CD8-positive, alpha-beta memory T cell (primary cell): ENCODE measurements at places on chromosomes 1 and 21. TPM values are rescaled to one million over a fixed set of nuclear protein-coding genes. Genes with fewer than 3 reads are reported as not detected.

- DNase-seq, result no peak
- no peaks in the 10 kb centered on the region for H3K4me1 ChIP-seq
- no peaks in the 10 kb centered on the region for H3K36me3 ChIP-seq
- H3K27me3 ChIP-seq, result no peaks in the 10 kb centered on the region
Observed at GRCh38 chr1:97013941-97014340, 292.4 kb downstream of the PTBP2 start.

DNA sequence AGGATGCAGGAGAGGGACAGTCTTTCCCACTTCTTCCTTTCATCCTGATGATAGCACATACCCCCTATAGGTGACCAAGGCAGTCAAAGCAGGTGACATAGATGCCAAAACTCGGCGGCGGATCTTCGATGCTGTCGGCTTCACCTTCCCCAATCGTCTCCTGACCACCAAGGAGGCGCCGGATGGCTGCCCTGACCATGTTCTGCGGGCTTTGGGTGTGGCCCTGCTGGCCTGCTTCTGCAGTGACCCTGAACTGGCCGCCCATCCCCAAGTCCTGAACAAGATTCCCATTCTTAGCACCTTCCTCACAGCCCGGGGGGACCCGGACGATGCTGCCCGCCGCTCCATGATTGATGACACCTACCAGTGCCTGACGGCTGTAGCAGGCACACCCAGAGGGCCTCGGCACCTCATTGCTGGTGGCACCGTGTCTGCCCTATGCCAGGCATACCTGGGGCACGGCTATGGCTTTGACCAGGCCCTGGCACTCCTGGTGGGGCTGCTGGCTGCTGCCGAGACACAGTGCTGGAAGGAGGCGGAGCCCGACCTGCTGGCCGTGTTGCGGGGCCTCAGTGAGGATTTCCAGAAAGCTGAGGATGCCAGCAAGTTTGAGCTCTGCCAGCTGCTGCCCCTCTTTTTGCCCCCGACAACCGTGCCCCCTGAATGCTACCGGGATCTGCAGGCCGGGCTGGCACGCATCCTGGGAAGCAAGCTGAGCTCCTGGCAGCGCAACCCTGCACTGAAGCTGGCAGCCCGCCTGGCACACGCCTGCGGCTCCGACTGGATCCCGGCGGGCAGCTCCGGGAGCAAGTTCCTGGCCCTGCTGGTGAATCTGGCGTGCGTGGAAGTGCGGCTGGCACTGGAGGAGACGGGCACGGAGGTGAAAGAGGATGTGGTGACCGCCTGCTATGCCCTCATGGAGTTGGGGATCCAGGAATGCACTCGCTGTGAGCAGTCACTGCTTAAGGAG, 2.9 kb downstream of the NCDN start:
- no peak for DNase-seq
- H3K27ac ChIP-seq, result no peak overlapping the region
- H3K27me3 ChIP-seq, result no peaks in the 10 kb centered on the region

GRCh38 chr1:22711591-22712501, 1.2 kb downstream of the EPHB2 start:
- H3K36me3 ChIP-seq, result no peaks in the 10 kb centered on the region
- no peak for DNase-seq
- no peak overlapping the region for H3K27ac ChIP-seq
- H3K4me1 ChIP-seq, result peaks cover 6% of the 10 kb centered on the region
- peaks cover 28% of the 10 kb centered on the region for H3K27me3 ChIP-seq
- H3K4me3 ChIP-seq, result no peak overlapping the region

- no peak overlapping the region for H3K27ac ChIP-seq
- no peaks in the 10 kb centered on the region for H3K36me3 ChIP-seq
- no peak overlapping the region for H3K4me3 ChIP-seq
Observed at GRCh38 chr1:198497326-198498102, 43.0 kb downstream of the ATP6V1G3 start.

DNA sequence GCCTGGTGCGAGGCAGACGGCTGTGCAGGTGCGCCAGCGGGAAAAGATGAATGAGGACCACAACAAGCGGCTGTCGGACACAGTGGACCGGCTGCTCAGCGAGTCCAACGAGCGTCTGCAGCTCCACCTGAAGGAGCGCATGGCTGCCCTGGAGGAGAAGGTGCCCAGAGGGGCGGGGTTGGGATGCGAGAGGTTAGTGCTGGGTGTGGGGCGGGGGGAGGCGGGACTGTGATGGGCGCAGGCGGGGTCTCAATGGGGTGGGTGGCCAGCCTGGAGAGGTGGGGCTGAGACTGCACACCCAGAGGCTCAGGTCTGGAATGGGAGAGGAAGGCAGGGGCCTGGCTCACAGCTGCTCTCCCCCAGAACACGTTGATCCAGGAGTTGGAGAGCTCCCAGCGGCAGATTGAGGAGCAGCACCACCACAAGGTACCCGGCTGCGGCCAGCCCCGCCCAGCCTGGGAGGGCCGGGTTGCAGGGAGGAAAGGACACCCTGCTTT, 22.3 kb downstream of the PPFIA4 start:
- DNase-seq, result no peak
- H3K27ac ChIP-seq, result no peak overlapping the region
- H3K27me3 ChIP-seq, result no peaks in the 10 kb centered on the region
- H3K36me3 ChIP-seq, result no peaks in the 10 kb centered on the region
- no peaks in the 10 kb centered on the region for H3K4me1 ChIP-seq
- no peak overlapping the region for H3K4me3 ChIP-seq

- no peaks in the 10 kb centered on the region for H3K4me1 ChIP-seq
- H3K27ac ChIP-seq, result no peak overlapping the region
- H3K36me3 ChIP-seq, result no peaks in the 10 kb centered on the region
- no peak overlapping the region for H3K4me3 ChIP-seq
- no peak for DNase-seq
- H3K27me3 ChIP-seq, result no peaks in the 10 kb centered on the region
Observed at GRCh38 chr21:16509476-16509875, 779.7 kb downstream of the USP25 start.

DNA sequence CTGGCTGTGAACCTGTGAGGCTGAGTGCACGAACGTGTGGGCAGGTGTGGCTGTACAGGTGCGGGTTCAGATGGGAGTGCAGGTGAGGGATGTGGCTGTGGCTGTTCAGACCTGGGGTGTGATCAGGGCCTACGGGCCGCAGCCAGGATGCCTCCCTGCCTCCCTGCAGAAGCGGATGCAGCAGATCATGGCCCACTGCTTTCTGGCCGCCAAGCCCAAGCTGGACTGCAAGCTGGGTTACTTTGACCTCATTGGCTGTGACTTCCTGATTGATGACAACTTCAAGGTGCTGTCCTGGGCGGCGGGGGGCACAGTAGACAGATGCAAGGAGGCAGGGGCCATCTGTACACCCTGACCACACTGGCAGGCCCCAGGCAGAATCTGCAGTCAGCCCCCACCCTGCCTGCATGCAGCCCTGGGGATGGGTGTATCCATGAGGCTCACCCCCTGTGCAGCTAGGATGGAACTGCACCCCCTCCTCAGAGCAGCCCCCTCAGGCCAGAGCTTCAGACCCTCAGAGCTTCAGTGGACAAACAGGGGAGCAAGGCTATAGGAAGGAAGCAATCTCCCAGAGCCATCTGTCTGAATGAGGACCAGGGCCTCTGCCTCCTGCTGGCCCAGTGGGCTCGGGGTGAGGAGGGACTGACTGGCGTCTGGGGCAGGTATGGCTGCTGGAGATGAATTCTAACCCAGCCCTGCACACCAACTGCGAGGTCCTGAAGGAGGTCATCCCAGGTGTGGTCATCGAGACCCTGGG, 9.8 kb downstream of the TNFRSF18 start:
- no peak overlapping the region for H3K4me3 ChIP-seq
- H3K36me3 ChIP-seq, result no peaks in the 10 kb centered on the region
- peaks cover 7% of the 10 kb centered on the region for H3K4me1 ChIP-seq
- H3K27ac ChIP-seq, result no peak overlapping the region

- H3K27me3 ChIP-seq, result no peaks in the 10 kb centered on the region
- DNase-seq, result no peak
- no peaks in the 10 kb centered on the region for H3K4me1 ChIP-seq
- no peak overlapping the region for H3K27ac ChIP-seq
Observed at GRCh38 chr1:183881387-183882131, 76.6 kb downstream of the RGL1 start.

DNA sequence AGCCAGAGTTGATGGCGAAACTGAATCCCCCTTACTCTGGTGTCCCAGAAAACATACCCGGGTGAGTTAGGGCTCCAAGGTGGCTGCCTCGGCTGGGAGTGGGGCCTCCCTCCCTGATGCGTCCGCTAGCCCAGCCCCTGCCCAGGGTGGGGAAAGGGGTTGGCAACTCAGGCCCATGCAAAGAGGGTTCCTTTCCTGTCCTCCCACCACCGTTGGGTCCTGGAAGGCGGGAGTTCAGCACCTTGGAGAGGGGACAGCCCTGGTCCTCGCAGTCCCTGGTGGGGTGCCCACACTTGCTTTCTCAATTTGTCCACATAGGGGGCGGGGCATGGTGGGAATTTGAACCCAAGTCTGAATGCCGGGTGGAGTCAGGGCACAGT, 6.1 kb downstream of the SRM start:
- no peak for DNase-seq
- no peaks in the 10 kb centered on the region for H3K36me3 ChIP-seq
- no peak overlapping the region for H3K27ac ChIP-seq
- H3K4me1 ChIP-seq, result peaks cover 4% of the 10 kb centered on the region

DNA sequence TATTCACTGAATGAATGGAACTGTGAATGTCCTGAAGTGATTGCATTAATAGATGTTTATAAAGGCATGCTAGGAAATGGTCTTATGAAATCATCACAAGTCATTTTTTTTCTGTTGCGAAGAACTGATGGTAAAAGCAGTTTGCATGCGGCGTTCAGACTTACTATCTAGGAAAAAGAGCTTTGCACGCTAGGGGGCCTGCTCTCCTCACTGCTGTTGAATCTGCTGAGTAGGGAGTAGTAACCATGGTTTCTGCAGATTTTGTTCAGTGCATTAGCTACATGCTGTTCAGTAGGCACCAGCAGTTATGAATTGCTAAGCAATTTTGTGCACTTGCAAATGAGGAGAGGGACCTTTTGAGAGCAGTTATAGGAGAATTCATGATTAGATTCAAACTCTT, 57.9 kb downstream of the CENPF start:
- no peak for DNase-seq
- H3K27ac ChIP-seq, result no peak overlapping the region
- no peaks in the 10 kb centered on the region for H3K27me3 ChIP-seq
- H3K4me3 ChIP-seq, result no peak overlapping the region

- no peak overlapping the region for H3K4me3 ChIP-seq
- no peaks in the 10 kb centered on the region for H3K36me3 ChIP-seq
- H3K27me3 ChIP-seq, result no peaks in the 10 kb centered on the region
- H3K27ac ChIP-seq, result no peak overlapping the region
- no peaks in the 10 kb centered on the region for H3K4me1 ChIP-seq
Observed at GRCh38 chr21:15219894-15220293, 155.1 kb upstream of the NRIP1 start.

GRCh38 chr1:36448530-36449056, 1.7 kb downstream of the OSCP1 start:
- DNase-seq, result no peak
- no peak overlapping the region for H3K27ac ChIP-seq
- H3K27me3 ChIP-seq, result no peaks in the 10 kb centered on the region
- H3K4me3 ChIP-seq, result no peak overlapping the region
- peaks cover 3% of the 10 kb centered on the region for H3K4me1 ChIP-seq

Gene CD1E
- total RNA-seq, result not detected

Gene KCNT2
- total RNA-seq, result not detected

Gene CLEC20A
- not detected for total RNA-seq

Gene OR2L13
- total RNA-seq, result not detected

Gene AK5
- 0.46 TPM for total RNA-seq

Gene COA6
- total RNA-seq, result 51.9 TPM

Gene FMO5
- 0.31 TPM for total RNA-seq

Gene TMEM82
- total RNA-seq, result not detected

Gene KIAA1614
- 0.49 TPM for total RNA-seq
